ENCODE measurements at places on chromosomes 16 and 17.

GRCh38 chr16:85046931-85047866 lies 19.6 kb downstream of the KIAA0513 start:
- no peak for DNase-seq

DNA sequence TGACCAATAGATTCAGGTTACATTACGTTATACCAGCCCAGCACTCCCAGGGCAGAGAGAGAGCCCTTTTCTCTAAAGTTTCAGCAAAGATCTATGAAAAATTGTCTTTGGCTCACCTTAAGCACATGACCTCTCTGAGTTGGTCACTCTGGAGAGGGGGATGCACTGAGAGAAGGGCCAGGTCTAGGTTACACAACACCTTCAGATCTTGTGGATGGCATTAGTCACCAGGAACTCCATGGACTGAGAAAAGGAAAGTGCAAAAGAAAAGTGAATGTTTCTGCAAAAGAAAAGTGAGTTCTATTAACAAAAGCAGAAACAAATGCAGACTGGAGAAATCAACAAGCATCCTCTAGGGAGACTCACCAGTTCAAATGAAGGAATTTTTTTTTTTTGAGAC lies 253.3 kb upstream of the SALL1 start:
- no peak for DNase-seq

DNA sequence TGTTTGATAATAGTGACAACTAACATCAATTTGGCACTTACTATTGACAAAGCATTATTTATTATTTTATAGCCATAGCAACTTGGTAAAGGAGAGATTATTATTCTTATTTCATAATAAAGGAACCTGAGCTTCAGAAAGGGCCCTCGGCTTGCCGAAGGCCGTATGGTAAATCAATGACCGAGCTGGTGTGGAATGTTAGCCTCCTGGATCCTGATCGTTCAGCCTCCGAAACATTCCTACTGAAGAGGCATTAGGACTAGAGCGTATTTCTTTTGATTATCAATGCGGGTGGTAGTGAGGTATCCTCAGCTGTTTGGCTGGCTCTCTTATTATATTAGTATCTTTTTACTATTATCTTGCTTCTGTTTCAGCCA lies 199.3 kb upstream of the TBX2 start:
- DNase-seq: no peak

GRCh38 chr17:41653892-41654677 lies 29.7 kb upstream of the KRT17 start:
- DNase-seq: no peak

GRCh38 chr16:87936375-87937230 lies at the start of gene CA5A:
Gene CA5A, minus strand, starts transcription at chr16:87936529. Its CDS starts 79 bp downstream, at chr16:87936450.
- no peak for DNase-seq

DNA sequence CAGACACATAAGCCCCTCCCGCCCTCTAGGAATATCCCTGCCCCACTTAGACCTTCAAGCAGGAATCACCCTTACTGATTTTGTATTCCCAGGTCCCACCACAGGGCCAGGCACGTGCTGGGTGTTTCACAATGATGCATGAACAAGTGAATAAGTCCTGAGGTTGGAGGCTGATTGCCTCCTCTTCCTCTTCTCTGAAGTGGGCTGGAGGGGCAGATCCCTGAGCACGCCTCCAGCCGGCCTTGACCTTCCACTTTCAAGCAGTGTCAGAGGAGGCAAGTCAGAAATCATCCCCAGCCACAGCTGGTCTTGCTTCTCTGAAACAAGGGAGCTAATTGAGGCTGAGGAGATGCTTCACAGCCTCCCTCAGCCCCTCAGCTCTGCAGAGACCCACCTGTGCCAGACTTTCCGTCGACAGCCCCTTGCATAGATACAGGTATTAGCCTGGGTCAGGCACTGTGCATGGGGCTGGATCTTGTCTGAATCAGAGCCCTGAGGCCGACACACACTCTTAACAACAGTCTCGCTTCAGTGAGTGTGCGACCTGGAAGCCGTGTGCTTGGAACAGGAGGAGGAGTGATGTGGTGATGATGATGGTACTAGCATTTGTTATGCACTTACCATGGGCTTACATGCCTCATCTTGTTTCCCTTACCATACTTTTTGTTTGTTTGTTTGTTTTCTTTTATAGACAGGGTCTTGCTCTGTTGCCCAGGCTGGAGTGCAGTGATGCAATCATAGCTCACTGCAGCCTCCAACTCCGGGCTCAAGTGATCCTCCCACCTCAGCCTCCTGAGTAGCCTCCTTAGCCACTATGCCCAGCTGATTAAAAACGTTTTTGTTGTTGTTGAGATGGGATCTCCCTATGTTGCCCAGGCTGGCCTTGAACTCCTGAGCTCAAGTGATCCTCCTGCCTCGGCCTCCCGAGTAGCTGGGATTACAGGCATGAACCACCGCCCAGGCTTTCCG lies 15.0 kb downstream of the MRM1 start:
- no peak for DNase-seq

DNA sequence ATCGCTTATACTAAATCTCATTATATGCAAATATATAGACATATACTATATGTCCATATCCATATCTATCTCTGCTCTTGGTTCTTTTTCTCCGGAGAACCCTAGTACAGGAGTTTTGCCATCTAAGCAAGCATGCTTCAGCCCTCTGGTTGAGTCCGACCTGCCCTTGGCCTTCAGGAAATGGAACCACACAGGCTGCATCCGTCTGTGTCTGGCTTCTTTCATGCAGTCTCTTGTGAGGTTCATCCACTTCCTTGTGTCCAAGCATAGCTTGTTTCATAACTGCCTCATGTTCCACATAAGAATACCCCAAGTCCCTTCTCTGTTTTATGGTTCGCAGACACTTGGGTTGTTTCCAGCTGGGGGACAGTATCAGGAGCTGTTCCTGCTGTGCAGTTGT lies 16.8 kb downstream of the SNX20 start:
- DNase-seq: no peak

GRCh38 chr17:33124185-33124584 lies 132.5 kb downstream of the SPACA3 start:
- DNase-seq: no peak

DNA sequence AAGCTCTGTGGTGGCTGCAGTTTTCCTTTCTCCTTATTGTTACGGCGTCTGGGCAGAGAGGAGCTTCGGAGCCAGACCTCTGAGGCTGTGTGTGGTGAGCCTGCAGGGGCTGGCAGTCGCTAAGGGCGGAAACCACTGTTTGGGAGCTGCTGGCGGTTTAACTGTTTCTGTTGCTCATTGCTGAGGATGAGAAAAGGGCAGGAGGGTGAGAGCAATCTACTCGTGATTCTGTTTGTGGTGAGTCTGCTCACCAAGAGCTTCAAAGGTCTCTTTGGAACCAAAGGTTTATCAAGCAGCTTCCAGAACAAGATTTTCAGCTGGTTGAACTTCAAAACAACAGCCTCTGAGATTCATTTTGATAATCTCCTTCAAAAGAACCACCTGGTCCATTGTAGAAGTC lies 143.9 kb downstream of the ANKFN1 start:
- DNase-seq: no peak

DNA sequence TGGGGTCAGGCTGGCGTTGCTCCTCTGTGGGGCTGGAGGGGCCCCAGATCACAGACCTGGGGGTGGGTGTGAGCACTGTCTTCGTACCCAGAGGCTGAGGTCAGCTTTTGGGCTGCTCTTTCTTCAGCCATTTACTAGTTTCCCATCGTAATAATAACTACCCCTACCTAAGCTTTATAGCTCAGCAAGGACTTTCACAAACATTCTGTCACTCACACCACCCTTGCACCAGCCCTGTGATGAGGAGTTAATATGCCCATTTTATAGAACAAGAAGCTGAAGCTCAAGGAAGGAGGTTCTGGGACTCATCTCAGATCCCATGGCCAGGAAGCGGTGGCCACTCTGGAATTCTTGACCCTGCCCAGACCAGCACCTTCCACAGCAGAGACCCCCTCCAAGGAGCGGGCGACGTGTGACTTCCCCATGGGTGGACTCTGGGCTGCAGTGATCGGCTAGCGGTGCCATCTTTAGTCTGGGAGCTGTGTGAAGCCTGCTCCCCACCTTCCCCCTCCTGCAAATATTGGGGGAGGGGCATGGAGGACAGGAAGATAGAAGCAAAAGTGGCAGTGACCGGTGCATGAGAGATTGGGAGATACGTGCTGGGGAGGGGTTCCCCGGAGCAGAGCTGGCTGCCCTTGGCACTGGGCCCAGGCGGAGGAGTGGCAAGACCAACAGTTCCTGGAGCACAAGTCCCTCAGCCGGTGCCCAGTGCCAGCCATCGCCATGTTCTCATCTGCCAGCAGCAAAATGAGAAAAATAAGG lies 81.8 kb upstream of the TOB1 start:
- no peak for DNase-seq

DNA sequence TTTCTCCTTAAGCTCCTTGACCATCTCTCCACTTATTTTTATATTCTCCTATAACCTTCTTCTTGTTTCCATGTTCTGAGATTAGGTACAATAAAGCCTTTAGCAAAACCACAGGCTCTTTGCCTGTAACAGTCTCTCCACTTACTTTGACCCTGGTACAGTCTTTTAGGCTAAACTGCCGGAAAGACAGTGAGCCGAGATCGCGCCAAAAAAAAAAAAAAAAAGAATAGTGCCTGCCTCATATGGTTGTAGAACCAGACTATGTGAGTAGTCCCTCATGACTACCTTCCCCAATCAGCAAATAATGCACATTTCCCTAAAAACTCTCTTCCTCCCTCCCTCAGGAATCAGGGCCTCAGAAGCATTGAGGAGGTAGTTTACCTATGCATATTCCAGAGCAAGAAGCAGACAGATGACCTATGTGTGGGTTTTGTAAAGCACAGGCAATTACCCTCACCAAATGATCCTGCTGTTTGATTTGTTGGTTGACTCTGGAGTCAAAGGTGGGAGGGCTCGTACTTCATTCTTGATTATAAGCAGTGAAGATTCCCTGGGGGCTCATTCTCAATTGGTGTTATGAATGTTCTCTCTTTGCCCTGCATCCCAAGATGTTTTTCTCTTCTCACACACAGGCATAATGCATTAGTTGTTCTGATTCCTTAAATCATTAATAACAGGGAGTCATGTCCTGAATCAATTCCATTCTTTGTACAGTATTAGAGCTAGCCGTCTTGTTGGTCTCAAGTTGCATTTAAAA lies 8.9 kb upstream of the NME1 start:
- no peak for DNase-seq

DNA sequence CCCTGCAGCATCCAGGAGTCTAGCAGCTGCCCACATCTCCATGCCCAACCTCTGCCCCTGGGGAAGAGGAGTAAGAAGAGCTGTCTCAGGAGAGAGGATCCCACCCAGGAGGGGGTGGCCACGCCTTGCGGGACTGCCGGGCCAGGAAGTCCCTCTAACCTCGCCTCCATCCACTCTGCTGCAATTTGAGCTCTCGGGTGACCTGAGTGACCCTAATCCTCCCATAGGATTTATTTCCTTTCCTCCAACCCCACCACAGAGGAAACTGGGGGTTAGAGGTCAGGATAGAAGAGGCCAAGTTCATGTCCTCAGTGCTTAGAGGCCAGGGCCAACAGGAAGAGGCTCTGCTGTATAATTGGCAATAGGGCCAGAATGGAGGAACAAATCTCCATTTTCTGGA lies 22.6 kb upstream of the NGFR start:
- no peak for DNase-seq

GRCh38 chr16:84594725-84595038 lies 23.2 kb downstream of the COTL1 start:
- no peak for DNase-seq

DNA sequence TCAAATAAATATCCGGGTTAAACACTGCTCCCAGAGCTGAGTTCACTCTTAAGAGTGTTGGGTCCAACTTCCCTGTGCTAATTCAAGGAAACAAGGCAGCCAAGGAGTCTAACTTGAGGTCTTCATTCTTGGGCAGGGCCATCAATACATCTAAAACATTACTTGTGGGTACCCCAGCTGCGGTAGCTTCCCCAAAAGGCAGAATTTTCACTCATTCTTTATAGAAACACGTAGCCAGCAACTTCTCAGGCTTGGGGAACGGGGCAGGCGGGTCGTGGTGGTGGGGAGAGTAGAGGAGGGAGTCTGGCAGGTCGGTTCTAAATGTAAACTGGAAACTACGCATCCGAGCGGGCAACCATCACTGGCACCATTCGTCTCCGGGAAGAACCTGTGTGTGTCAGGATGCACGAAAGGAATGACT lies 666 bp upstream of the METTL9 start:
- no peak for DNase-seq

GRCh38 chr17:29571486-29571882 lies 3.0 kb downstream of the TP53I13 start:
- no peak for DNase-seq

GRCh38 chr17:60442271-60443173 lies 20.2 kb downstream of the CHCT1 start:
- peak; percentile 50 for DNase-seq

DNA sequence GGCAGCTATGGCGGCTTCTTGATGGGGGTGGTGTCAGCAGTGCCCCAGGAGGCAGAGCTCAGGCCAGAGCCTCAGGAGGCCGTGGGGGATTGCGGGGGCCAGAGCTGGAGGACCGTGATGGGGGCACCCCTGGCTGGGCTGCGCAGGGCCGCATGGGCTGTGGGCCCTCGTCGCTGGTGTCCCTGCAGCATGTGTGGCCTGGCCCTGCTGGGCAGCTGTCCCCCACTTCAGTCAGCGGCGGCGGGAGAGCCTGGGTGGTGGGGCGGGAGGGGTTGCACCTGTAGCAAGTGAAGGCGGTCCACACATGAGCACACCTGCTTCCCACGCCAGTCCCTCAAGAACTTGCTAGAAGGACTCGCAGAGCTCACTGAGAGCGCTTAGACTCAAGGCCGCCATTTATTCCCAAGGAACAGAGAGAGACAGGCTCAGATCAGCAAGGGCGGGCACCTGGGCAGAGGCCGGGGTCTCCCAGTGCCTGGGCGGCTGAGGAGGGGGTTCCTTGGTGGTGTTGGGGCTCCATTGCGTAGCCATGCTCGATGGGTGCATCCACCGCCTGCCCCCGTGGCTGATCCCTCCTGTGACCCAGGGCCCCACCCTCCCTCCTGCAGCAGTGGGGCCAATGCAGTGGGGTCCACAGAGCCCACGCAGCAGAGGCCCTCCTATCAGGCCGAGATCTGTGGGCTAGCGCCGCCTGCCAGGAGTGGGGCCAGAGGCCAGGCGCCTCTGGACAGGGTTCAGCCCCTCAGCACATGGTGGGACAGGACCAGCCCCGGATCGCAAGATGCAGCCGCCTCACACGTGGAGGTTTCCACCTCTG lies 15.7 kb downstream of the PRSS27 start:
- no peak for DNase-seq
